ENCODE measurements at places on chromosomes 3 and 15.

- no peak for DNase-seq
These were observed 24.4 kb upstream of the THBS1 start for GRCh38 chr15:39556461-39556860.

DNA sequence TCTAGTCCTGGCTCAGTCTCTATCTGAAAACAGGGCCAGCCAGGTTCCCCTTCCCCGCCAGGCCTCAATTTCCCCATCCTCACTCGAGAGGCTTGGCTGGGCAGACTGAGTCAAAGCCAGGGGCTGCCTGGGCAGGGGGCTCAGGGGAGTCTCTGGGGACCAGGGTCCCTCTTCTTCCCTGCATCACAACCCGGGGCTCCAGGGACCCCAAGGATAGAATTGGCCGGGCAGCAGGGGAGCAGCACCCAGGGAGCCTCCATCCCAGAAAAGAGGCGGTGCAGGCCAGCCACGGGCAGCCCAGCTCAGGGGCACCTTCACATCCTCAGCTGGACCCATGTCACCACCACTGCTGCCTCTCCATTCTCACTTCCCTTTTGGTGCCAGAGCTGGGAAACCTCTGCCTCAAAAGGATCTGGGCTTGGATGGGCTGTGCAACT, 13.3 kb upstream of the PLXND1 start:
- no peak for DNase-seq

DNA sequence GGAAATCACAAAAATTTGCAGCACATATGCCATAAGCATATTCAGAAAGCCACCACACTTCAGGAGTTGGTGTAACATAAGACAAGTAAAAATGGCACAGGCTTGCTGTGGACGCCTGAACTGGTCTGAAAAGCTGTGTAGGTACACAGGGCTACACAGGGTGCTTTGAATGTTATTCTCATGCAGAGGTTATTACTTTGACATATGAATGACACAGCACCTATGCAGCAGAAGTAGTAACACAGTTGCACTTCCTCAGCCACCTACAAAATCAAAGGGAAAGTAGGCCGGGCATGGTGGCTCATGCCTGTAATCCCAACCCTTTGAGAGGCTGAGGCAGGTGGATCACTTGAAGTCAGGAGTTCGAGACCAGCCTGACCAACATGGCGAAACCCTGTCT, 54.5 kb downstream of the OSBPL10 start:
- no peak for DNase-seq

- DNase-seq: peak; percentile 47
These were observed 427.5 kb downstream of the VGLL3 start for GRCh38 chr3:86563400-86563970.

- DNase-seq: no peak
These were observed 224.7 kb upstream of the GBE1 start for GRCh38 chr3:81985996-81986723.

DNA sequence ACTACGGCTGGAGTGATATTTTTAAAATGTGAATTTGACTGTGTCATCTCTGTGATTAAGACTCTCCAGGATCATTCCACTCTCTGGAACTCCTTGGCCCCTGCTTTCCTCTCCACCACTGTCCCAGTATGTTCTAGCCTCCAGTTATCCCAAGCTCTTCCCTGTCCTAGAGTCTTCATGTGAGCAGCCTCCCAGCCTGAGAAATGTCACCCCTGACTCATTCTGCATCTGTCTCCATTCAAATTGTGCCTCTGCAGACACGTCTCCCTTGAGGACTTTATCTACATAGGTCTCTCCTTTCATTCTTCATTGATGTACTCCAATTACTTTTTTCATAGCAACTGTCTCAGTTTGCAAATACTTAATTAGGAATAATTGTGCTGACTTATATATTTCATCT, 317.7 kb upstream of the ADAMTS9 start:
- no peak for DNase-seq

DNA sequence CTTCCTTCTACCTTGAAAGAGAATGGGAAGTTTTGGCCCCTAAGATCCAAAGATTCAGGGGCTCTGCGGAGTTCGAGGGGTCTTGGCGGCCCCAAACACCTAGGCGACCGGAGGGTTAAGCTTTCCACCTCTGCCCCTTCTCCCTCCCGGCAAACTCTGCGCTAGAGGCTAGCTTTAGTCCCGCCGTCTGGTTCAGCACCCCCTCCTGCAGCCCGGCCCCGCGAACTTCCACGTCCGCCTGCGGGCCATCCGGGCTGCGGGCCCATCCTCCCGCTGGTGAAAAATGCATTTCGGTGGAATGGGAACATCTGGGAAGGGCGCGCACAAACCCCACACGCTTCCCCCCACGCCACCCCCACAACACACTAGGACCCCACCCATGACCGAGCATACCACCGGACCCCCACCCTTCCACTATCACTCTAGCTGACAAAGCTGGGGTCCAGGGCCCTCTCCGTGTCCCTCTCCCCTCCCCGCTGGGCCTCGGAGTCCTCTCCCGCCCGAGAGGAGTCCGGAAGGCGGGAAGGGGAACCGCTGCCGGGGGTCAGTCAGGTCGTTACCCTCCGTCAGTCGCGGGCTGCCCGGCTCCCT, 1.0 kb downstream of the SHOX2 start:
- DNase-seq: no peak

DNA sequence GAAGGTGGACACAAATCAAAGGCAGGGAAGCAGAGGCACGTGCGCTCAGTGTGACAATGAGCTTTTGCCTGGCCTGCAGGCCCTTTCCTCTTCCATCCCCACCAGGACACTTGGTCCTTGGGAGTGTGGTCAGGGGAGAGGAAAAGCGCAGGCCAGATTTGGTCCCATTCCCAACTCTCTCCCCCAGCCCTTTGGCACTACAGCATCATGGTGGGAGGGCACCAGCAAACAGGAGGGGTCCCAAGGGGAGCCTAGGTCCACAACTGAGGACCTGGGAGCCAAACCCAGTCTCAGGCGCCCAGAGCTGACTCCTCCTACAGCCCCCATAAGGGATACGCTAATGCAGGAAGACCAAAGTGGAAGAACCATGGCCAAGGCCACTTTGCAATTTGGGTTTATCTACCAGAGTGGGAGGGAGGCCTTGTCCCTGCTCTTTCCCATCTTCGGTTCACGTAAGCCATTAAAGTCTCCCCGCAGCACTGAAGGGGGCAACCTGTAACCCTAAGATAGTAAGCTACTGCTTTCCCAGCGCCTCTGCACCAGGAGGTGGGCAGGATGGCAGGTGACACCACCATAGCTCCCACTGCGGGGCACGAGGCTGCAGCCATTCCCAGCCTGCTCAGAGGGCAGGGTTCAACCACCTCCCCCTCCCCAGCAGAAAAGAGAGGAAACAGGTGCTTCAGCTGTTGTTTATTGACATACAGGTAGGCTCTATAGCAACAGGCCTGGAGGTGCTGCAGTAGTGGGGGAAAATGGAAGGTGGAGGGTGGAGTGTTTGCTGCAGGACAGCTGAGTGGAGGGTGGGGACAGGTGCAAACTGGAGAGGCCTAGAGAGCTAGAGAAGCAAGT, 993 bp upstream of the GRAMD2A start:
- no peak for DNase-seq

- peak; percentile 59 for DNase-seq
These were observed 74.4 kb downstream of the DLG1 start for GRCh38 chr3:197224034-197224444.

DNA sequence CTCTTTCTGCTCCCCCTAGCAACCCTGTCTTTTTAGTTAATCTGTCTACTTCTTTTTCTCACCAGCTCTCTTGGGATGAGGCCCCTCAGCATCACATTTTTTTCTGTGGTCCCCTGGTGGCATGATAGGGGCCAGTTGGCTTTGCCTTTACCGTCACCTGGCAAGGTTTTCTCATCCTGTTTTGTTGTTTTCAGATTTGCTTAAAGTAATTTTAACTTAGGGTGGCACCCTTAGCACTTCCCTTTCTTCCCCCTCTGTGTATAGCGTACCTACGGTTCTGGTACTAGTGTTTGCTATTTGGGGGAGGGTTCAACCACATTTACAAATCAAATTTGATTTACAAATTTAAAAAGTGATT, 35.6 kb downstream of the PDCD6IP start:
- no peak for DNase-seq

- DNase-seq: no peak
These were observed 12.0 kb downstream of the ZBTB38 start for GRCh38 chr3:141380279-141380678.

Data from NCI-H2227 treated with DMSO at 0.1 percent for 48 hours (cell line).